Mucosa of descending colon (tissue), 3 donors: ENCODE measurements at places on chromosomes 11 and 22. TPM values are rescaled to one million over a fixed set of nuclear protein-coding genes. Genes with fewer than 3 reads are reported as not detected.
A peak's percentile ranks its signal among the peaks of the same experiment; 100 is the strongest.

The PHLDA2 gene
- 25.6 TPM for total RNA-seq

The LMO2 gene
- total RNA-seq = 7.5 TPM

The RFPL2 gene
- total RNA-seq = not detected

The B4GALNT4 gene
- 11.8 TPM for total RNA-seq

The MS4A1 gene
- total RNA-seq = 1.1 TPM

The C11orf42 gene
- total RNA-seq = not detected

The ROM1 gene
- total RNA-seq = 3.8 TPM

The HEPHL1 gene
- not detected for total RNA-seq

The CCDC116 gene
- 0.26 TPM for total RNA-seq

The CHRDL2 gene
- 41.2 TPM for total RNA-seq

- no peak for DNase-seq
Observed at GRCh38 chr22:34645375-34645774, 420.6 kb upstream of the ISX start.

DNA sequence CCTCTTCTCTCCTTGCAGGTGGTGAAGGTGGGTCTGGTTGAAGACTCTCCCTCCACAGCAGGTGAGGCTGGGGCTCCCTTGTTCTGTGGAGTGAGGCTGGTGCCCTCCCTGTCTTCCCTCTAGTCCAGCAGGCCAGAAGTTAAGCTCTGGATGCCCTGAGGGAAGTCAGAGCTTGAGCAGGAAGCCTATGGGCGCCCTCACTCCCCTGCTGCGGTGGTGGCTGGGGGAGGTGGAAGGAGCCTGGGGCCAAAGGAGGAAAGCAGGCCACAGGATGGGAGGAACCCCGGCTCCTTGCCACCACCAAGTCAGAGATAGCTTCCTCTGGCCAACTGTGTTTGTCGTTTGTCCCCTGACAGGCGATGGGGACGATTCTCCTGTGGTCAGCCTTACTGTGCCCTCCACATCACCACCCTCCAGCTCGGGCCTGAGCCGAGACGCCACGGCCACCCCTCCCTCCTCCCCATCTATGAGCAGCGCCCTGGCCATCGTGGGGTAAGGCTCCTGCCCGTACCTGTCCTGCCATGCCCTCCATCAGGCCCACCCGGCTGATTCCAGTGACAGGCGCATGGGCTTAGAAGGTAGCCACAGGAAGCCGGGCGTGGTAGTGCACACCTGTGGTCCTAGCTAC, 29.5 kb upstream of the RAB1B start:
- DNase-seq = no peak

- no peak for DNase-seq
Observed at GRCh38 chr22:46451741-46452140, 85.7 kb downstream of the CELSR1 start.

GRCh38 chr22:28443526-28443876, 236.1 kb downstream of the TTC28 start:
- DNase-seq = peak; percentile 83

- no peak for DNase-seq
Observed at GRCh38 chr11:72241291-72241781, 2.6 kb downstream of the PHOX2A start.

GRCh38 chr11:62796281-62796680, 4.5 kb upstream of the TMEM223 start:
- DNase-seq = peak; percentile 6

GRCh38 chr11:102494216-102494615, 36.3 kb downstream of the MMP7 start:
- peak; percentile 49 for DNase-seq

- peak; percentile 72 for DNase-seq
Observed at GRCh38 chr22:46107089-46107664, 43.1 kb upstream of the PPARA start.

- no peak for DNase-seq
Observed at GRCh38 chr11:16511116-16512114, 155.1 kb upstream of the SOX6 start.

GRCh38 chr22:45127866-45128265, 35.9 kb upstream of the NUP50 start:
- no peak for DNase-seq

GRCh38 chr11:97742717-97743116, 1278.0 kb upstream of the CNTN5 start:
- DNase-seq = no peak

GRCh38 chr11:64542172-64543125, 48.6 kb upstream of the SLC22A12 start:
- no peak for DNase-seq

DNA sequence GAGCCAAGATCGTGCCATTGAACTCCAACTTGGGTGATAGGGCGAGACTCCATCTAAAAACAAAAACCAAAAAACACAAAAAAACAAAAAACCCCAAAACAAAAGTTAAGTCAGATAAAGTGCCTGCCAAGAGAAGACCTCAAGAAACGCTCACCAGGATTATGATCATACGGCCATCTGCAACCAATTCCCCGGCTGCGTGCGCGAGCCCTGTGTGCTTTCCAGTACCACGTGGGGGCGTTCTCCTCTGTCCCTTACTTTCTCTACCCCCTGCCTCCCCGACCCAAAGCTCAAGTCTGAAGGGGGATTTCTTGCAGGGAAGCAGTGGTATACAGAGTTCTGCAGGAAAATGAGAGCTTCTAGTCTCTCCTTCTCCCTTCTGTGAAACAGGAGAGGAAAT, 10.5 kb upstream of the RPS19BP1 start:
- DNase-seq = no peak

DNA sequence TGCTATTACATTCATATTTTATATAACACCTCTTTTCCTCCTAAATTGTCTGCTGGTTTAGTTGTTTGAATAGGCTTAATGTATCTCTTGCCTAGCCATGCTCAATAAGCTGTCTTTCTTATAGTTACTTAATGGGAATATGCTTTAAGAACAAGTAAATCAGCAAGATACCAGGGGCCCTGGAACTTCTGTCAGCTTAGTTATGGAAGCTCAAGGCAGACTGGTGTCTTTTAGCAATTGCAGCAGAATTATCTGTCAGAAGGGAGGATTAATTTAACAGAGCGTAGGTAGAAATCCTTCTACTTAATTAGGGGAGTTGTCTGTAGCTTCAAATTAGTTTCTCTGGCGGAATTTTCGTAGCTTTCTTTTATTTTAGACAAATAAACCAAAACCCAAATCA, 94.9 kb downstream of the C11orf91 start:
- DNase-seq = no peak

DNA sequence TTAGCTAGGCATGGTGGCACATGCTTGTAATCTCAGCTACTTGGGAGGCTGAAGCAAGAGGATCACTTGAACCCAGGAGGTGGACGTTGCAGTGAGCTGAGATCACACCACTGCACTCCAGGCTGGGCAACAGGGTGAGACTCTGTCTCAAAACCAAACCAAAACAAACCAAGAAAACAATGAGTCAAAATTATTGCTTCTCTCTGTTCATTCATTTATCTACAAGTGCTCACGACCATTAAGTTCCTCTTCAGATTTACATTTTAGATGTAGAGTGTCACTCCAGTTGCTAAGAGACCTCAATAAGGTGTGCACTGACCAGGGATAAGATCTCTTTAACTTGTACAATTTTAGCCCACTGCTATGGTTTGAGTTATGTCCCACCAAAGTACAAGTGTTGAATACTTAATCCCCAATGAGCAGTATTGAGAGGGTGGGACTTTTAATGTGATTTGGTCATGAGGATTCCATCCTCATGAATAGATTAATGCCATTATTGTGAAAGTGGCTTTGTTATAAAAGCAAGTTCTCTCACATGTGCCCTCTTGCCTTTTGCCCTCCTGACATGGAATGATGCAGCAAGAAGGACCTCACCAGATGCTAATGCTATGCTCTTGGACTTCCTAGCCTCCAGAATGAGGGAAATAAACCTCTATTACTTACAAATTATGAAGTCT, 7.8 kb downstream of the HNRNPUL2 start:
- DNase-seq = no peak

GRCh38 chr11:108865406-108865805, 200.5 kb downstream of the DDX10 start:
- no peak for DNase-seq

DNA sequence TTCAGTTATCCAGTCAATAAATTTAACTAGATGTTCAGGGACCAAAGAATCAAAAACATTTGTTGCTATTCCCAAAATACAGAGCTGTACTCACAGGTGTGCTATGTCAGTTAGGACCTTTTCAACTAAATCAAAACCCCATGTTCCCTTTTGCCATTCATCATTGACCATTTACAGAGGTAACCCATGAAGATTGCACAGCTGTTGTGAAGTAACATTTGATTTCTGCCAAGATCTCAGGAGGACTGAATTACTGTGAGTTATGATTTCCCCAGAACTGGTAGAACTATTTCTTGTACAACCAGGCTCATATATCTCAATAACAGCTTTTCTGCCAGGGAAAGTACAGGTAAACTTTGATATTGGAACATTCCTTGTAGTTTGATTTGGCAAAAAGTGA, 131.1 kb upstream of the FIBIN start:
- no peak for DNase-seq

DNA sequence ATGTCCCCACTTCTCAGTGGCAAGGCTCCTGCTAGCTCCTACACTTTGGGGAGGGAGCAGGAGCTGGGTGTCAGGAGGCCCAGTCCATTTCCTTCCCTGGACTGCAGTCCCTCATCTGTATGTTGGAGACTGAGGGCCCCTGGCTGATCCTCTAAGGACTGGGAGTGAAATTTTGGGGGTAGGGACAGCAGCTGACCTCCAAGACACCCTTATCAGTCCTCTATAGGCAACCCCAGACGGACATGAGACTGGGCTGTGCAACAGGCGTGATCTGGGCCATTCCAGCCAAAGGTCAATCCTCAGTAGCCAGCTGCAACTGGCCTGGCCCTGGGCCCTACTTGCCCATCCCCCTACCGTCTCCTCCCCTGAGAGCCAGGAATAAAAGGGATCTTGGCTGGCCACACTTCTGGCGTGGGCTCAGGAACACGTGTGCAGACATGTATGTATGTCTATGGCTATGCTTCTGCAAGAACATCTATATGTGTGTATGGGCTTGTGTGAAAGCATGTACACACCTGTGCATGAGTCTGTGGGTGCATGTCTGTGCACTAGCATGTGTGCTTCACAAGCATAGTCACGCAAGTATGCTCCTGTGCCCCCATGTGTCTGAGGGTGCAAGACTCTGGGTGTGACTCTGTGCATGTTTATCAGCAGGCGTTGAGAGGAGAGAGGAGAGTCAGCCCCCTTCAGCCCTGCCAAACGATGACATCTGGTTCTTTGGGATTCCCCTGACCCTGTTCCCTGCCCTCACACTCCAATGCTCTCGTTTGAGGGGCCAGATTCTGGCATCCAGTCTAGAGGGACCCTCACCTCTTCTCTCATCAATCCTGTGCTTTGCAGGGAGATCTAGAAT, 24.6 kb upstream of the DGAT2 start:
- no peak for DNase-seq

- no peak for DNase-seq
Observed at GRCh38 chr11:20117291-20117690, 43.0 kb downstream of the DBX1 start.

DNA sequence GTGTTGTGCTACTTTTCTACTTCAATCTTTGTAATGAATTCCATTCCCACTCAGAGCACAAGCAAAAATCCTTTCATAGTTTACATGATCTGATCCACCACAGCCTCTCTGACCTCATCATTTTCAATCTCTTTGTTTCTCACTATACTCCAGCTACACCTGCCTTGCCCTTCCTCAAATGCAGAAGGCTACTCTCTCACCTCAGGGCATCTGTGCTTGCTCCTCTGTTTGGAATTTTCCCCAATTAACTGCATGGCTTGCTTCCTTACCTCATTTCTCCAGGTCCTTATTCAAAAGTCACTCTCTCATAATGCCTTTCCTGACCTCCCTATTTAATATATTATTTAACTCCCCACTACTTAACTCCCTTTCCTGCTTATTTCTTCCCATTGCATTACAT, 100.6 kb upstream of the OLFML1 start:
- DNase-seq = no peak

GRCh38 chr22:47128622-47129215, 366.3 kb downstream of the TBC1D22A start:
- peak; percentile 23 for DNase-seq

DNA sequence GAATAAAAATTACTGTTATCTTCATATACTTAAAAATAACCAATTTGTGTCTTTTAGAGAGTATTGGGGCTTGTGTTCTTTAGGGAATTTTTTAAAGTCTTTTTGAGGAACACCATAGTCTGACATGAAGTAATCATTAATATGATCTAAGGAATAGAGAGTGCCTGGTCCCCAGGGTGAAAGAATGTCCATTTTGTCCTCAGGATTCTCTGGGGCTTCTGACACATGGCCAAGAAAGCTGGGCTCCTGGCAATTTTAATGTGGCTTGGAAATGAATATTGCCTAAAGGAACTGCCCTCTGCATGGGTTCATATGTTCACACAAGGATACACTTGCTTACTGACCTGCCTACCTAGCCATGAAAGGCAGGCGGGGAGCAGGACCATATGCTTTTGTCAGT, 33.7 kb downstream of the NF2 start:
- DNase-seq = no peak

- peak; percentile 69 for DNase-seq
Observed at GRCh38 chr22:29716814-29717545, 2.8 kb upstream of the CABP7 start.
